Cardiac muscle cell (in vitro differentiated cells and primary cell): ENCODE measurements at places on chromosomes 5 and 9. TPM values are rescaled to one million over a fixed set of nuclear protein-coding genes. Genes with fewer than 3 reads are reported as not detected.

Gene CLIC3
- polyA plus RNA-seq = 0.75 and 0.87 TPM in 2 replicates

Gene GABRB2
- polyA plus RNA-seq = 3.3 and 3.6 TPM in 2 replicates

Gene PIP5KL1
- polyA plus RNA-seq = 3.4 and 3.5 TPM in 2 replicates

Gene CCL27
- polyA plus RNA-seq = 1.1 and 1.3 TPM in 2 replicates

Gene OTULINL
- polyA plus RNA-seq = 0.95 and 2.2 TPM in 2 replicates

Gene MOB3B
- 0.81 and 1.7 TPM in 2 replicates for polyA plus RNA-seq

Gene SMIM33
- polyA plus RNA-seq = 0.10 TPM in 1 of 2 replicates, not detected in the other

Gene CDC23
- polyA plus RNA-seq = 60.1 and 60.5 TPM in 2 replicates

Gene APC
- polyA plus RNA-seq = 12.9 and 22.9 TPM in 2 replicates

DNA sequence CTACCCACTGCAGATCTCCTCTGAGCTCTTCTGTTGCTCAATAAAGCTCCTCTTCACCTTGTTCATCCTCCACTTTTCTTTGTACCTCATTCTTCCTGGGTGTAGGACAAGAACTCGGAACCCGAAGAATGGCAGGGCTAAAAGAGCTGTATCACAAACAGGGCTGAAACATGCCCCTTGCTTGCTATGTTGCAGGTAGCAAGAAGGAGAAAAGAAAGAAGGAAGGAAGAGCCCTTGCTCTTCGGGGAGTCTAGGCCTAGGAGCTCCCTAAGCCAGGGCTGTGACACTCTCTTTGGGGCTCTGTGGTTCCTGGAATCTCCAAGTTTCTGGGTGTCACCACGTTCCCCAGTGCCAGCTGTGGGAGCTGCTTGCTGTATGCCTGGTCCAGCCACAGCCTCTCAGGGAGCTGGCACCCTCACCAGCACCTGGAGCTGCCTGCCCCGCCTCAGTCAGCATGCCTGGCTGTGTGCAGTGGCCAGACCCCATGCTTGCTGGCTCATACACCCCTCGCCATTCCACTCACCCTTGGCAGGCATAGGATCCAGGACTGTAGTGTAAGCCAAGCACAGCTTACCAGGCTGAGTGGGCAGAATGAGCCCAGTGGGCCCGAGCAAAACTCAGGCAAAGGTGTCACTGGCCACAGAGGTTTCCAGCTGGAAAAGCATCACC, 274.8 kb upstream of the ADRA1B start:
- no peak for DNase-seq

GRCh38 chr5:124056991-124057723, 545.2 kb downstream of the CSNK1G3 start:
- DNase-seq = peak; percentile 29

GRCh38 chr9:106887066-106887465, 24.1 kb downstream of the ZNF462 start:
- DNase-seq = no peak

GRCh38 chr9:80552931-80553330, 981.2 kb downstream of the TLE4 start:
- DNase-seq = no peak

- no peak for DNase-seq
Observed at GRCh38 chr9:94169968-94170367, 85.7 kb downstream of the PTPDC1 start.

GRCh38 chr5:9928326-9928725, 298.2 kb upstream of the TAS2R1 start:
- DNase-seq = no peak

- no peak for DNase-seq
Observed at GRCh38 chr5:13251623-13252376, 692.7 kb downstream of the DNAH5 start.

DNA sequence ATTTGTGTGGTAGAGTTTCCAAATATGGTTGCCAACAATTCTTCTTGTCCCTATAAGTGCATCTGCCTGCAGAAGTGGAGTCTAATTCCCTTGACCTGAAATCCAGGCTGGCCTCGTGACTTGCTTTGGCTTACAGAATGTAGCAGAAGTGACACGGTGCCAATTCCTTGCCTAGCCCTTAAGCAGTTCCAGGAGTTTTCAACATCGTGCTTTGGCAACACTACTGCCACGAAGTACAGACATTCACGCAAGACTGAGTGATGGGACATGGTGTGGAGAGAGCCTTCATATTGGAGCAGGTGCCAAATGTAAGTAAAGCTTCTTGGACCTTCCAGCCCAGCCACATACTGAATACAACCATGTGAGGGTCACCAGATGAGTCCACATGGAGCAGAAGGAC, 92.9 kb upstream of the NEK6 start:
- no peak for DNase-seq

GRCh38 chr5:32687499-32687831, 23.7 kb upstream of the NPR3 start:
- DNase-seq = peak; percentile 68

- no peak for DNase-seq
Observed at GRCh38 chr5:118723021-118723338, 265.4 kb downstream of the DTWD2 start.

- DNase-seq = no peak
Observed at GRCh38 chr5:161507591-161507990, 38.9 kb downstream of the GABRB2 start.

DNA sequence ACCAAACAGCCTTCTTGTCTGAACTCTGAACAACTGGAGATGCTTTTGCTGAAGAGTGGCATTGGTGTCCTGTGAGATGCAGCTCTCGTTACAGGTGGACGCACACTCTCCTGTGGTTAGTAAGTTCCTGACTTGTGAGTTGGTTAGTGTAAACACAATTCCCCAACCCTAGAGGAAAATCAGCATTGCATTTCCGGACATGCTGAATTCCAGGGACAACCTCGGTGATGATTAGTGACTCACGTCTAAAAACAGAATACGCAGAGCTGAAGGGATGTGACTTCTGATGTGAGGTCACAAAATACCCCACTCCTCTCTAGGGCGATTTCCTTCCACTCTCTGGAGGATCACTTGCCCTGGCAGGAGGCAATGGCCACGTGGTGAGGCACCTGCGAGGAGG, 5.0 kb downstream of the OR2V2 start:
- DNase-seq = no peak

GRCh38 chr5:178386336-178386931, 153.8 kb upstream of the PHYKPL start:
- no peak for DNase-seq

DNA sequence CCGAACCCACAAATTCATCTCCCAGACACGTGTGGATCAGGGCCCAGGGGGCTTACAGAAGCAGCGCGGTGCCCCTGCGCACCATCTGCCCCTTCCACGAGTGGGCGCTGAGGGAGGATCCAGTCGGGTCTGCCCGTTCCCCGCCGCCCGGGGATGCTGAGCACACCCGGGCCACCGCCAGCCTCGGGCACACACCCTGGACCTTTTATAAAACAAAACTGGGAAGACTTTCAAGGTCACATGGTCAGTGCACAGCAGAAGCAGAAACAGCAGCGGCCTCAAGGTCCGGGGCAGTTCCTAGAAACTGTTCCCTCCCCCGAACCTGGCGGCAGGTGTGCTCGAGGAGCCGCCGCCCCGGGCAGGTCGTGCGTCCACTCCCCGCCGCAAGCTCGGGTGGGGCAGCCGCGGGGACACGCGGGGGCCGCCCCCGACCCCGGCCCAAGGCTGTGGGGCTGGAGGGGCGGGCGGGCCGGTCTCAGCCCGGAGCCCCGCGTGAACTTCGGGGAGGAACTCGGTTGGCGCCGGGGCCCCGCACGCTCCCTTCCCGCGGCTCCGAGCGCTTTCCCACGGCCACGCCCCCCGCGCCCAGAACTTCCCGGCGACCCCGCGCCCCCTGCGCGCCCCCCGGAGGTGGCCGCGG, 633 bp upstream of the PPP1R26 start:
- DNase-seq = peak; percentile 20

- DNase-seq = peak; percentile 27
Observed at GRCh38 chr9:69623276-69623675, 48.9 kb downstream of the APBA1 start.

GRCh38 chr5:7980881-7981280, 111.9 kb downstream of the MTRR start:
- no peak for DNase-seq

DNA sequence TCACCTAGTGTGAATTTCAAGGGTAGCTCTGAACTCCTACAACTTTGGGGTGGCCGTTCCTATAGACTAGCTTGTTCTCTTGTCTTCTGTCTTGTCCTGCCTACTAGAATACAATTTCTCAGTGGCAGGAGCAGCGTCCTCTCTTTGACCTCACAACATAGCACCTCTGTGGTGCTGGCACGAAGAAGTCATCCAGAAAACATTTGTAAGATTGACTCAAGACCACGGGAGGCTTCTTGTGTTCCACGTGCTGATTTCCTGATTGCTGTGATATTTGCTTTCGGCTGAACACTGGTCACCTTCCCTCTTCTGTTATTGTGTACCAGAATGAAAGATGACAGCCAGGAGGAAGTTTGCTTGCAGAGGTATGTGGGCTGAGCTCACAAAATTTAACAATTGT, 27.0 kb downstream of the SLC1A1 start:
- DNase-seq = no peak

GRCh38 chr5:178375348-178375747, 142.7 kb upstream of the PHYKPL start:
- DNase-seq = no peak

GRCh38 chr5:56160723-56161438, 72.2 kb downstream of the ANKRD55 start:
- no peak for DNase-seq

DNA sequence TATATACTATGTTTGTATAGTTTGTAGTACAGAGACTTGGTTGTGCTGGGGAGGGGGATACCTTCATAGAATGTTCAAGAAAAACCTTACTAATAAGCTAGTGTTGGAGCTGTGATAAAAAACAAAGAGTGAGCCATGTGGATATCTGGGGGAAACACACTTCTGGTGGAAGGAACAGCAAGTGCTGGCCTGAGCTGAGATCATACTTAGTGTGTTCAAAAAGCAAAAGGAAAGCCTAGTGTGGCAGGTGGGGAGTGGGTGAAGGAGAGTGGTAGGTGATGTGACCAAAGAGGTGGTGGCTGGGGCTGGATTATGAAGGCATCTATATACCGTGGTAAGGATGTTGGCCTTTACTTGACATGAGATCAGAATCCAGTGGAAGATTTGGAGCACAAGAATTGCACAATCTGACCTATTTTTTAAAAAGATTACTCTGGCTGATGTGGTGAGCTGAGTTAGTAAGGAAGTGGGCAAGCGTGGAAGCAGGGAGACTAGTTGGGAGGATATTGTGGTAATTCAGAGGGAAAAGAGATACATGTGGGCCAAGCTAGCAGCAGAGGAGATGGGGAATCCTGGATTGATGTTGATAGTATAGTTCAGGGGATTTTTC, 26.6 kb downstream of the PALM2AKAP2 start:
- DNase-seq = no peak

DNA sequence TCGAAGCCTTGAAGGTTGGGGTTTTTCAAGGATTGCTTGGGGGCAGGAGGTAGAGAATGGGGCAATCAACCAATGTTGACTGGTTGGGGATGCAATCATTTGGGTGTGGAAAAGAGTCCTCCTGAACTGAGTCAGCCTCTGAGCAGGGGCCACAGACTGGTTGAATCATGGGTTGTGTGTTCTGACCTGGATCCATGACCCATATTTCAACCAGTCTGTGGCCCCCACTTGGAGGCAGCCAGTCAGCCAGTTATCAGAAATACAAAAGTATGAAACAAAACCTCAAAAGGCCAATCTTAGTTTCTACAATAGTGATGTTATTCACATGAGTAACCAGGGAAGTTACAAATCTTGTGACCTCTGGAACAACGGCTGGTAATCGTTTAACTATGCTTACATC, 81.4 kb upstream of the RANBP6 start:
- DNase-seq = no peak

DNA sequence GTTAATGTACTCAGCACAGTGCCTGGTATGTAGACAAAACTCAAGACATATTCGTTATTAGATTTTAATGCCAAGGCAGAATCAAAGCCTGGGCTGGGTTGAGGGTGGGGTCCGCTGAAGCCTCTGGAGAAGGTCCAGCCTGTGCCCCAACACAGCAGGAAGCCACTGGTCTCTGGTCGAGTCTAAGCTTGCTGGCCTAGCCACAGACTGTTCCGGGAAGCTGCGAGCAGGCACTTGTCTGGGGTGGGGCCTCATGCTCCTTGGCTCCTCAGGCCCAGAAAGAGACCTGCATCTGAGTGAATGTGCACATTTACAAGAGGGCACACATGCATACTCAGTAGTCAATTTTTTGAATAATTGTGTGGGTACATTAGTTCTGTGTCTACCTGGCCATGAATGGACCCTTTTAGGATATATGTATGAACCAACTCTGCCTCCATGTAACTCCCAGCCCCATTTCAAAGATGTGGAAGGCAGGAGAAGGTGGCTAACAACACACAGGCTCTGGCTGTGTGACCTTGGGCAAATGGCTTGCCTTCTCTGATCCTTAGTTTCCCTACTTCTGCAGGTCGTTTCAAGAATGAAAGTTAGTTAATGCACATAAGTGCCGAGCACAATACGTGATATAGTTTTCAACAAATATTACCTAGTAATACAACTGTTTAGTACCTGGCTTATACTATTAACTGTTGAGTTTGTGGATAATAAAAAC, 18.3 kb downstream of the FAT2 start:
- DNase-seq = no peak

- no peak for DNase-seq
Observed at GRCh38 chr5:59020611-59021285, 437.9 kb downstream of the RAB3C start.

DNA sequence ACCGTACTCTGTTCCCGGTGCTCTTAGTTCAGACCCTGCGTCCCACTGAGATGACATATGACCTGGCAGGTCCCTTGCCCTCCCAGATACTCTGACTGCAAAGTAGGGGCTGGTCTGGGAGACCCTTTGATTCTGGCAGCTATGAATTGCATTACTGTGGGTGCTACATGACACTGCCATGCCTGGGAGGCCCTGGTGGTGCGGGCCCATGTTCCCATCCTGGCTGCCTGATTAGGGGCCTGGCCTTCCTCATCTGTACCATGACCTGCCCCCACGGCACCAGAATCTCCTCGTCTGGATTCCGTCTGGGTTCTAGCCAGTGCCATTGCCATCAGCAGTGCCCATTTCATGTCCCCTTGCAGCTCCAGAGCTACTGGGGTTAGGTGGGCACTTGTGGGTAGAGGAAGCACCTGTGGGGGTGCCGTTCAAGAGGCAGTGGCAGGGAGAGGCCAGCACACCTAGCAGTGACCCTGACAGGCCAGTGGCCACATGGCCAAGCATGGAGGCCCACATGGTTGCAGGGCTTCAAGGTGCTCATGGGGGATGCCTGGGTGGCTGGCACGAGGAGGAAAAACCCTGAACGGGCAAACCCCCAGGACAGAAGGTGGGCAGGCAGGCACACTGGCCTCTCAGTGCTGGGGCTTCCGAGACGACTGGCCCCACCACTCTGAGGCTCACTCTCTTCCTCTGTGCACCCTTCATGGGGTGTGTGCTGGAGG, 69.7 kb downstream of the PHF2 start:
- DNase-seq = no peak

DNA sequence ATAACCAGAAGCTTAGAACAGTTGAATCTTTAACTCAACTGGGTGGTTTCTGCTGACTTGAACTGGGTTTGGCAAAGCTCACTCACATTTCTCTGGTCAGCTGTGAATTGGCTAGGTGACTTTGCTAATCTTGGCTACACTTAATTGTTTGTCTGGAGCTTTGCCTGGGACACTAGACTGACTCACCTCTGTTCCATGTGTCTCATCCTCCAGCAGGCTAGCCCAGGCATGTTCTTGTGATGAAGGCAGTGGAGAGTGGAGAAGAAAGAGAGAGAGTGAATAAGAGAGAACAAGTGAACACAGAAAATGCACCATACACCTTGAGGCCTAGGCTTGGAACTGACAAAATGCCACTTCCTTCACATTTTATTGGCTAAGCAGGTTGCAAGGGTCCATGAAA, 32.6 kb downstream of the SPATA31D1 start:
- no peak for DNase-seq

GRCh38 chr5:134574521-134574920, 49.1 kb downstream of the JADE2 start:
- DNase-seq = no peak

- DNase-seq = no peak
Observed at GRCh38 chr5:56774957-56775356, 40.4 kb upstream of the MAP3K1 start.

- DNase-seq = peak; percentile 85
Observed at GRCh38 chr5:124742983-124743601, 3.3 kb downstream of the ZNF608 start.
